ENCODE measurements at places on chromosomes 4 and X.

DNA sequence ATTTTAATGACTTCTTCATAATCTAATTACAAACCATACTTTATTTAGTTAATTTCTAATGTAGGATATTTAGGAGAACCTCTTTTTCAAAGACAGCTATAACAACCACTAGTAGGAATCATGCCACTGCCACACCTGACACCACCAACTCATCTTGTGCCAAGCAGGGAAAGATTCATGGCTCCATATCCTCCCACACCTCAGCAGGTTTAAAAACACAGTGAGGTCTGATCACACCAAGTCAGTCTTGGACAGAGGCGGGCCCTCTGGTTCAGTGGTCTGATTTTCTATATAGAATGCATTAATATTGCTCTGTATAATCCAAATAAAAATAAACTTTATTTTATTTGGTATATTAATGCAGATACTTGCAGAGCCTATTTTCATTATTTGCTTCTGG is 227.7 kb upstream of the TTC29 start:
- no peak for DNase-seq

GRCh38 chr4:176270669-176271068 is 1.6 kb upstream of the ASB5 start:
- peak; percentile 33 for DNase-seq

DNA sequence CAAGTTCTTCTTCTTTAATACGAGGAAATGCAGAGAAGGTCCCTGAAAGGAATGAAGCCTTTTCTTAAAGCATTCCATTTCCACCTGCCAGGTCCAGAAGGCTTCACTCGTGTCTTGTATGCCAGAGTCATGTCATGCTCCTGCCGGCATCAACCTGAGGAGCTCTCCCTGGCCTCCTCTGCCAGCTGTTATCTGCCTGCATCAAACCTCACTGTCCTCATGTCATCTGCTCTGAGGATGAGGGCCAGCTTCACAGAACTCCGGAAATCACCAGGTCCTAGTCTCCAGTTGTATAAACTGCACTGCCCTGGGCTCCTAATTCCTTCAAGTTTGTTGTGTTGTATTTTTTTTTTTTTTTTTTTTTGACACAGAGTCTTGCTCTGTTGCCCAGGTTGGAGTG is 20.0 kb upstream of the S100G start:
- no peak for DNase-seq

GRCh38 chr4:22241415-22241814 is 274.5 kb downstream of the ADGRA3 start:
- no peak for DNase-seq

GRCh38 chr4:87051121-87051713 is 116.4 kb downstream of the AFF1 start:
- DNase-seq = no peak

DNA sequence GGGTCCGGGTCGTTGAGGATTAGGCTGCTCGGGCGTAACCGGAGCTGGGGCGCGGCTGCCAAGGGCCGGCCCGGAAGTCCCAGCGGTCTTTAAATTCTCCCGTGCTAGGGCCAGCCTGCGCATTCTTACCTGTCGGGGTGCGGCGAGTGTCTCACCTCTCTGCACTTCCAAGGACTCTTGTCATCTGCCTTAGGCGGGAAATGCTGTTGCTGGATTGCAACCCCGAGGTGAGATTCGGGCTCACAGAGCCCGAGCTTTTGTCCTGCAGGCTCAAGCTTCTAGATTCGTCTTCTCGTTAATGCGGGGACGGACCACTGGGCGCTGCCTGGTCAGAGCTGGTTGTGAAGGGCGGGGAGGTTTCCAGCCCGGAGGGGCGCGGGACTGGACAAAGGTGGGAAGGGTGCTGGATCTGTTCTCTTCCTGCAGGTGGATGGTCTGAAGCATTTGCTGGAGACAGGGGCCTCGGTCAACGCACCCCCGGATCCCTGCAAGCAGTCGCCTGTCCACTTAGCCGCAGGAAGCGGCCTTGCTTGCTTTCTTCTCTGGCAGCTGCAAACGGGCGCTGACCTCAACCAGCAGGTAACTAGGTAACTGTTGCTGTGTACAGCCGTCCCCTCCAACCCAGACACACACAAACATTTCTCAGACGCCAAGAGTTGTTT is at the start of gene ANKRD37:
ANKRD37 (plus strand) TSS at position 118 of the 662 bp plus-strand sequence; CDS start at position 201, 83 bp downstream.
- no peak for DNase-seq

DNA sequence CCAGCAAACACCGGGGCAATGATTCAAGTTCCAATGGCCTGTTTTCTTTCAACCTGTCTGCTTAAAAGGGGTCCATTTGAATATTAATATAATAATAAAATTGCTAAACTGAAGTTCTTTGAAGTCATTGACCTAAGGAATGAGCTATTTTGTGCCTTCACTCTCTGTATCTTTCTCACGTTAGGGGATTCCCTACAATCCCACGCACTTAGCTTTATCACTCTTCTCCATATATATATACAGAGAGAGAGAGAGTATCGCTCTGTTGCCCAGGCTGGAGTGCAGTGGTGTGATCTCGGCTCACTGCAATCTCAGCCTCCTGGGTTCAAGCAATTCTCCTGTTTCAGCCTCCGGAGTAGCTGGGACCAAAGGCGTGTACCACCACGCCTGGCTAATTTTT is 83.9 kb upstream of the NWD2 start:
- no peak for DNase-seq

- no peak for DNase-seq
Measured at GRCh38 chr4:157824021-157824420, 348.8 kb downstream of the GASK1B start.

DNA sequence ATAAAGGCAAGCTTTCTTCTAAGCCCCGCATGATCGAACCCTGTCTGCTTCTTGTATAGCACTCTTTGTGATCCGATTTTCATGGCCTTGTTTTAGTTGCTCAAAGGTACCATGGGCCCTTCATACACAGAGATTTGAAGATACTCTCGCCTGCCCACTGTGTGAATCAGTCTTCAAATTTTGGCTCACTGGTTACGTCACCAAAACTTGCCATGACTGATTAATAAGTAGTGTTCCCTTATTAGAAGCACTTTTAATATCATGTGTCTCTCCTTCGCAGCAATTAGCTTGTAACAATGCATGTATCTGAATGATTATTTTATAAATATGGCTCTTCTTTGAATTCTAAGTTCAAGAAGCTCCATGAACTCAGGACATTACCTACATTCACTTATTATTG is 880.5 kb downstream of the STPG2 start:
- no peak for DNase-seq

DNA sequence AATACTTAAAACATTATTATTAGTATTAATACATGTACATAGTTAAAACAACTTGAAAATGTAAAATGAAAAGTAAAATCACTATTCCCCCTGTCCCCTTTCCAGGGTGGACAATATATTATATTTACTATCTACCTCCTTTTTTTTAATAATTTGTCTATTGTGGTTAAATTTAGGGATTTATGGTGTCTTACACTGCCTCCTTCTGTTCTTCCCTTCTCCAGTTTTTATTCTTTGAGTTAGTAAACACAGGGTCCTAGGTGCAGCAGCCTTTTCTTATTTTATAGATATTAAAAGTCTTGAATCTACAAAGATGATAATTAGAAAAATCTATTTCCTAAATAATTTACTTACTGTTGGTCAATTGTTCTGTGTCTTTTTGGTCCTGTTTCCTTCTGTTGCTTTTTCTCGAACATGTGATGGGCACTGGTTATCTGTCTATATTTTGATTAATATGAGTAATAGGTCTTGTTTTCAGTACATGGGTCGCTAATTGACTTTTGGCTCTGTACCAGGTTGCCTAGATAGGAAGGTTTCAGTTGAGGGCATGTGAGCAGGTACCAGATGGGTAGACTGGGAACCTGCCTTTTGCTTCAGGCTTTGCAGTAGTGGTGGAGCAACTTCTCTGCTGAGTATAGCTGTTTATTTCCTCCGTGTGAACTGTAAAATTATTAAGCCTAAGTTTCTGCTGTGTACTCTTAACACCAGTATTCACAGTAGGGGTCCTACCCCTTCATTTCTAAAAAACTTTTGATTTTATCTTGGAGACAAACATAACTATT is 1.1 kb downstream of the NUDT9 start:
- peak; percentile 22 for DNase-seq

- no peak for DNase-seq
Measured at GRCh38 chr4:10201381-10202223, 85.0 kb upstream of the WDR1 start.

DNA sequence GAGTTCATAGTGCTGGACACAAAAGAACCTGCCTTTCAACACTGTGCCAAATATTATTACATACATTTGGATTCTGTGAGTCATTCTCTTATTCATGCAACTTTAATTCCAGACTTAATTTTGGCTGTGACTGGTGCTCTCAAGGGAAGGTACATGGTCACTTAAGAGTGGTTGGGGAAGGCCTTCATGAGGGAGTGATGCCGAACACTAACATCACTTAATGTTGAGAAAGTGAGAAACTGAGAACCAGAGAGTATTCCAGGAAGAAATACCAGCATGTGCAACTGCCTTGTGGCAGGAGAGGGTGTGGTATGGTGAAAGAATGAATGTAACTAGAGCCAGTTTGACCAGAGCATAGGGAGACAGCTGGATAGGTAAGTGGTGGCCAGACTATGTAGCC is 41.5 kb upstream of the FHDC1 start:
- DNase-seq = no peak

DNA sequence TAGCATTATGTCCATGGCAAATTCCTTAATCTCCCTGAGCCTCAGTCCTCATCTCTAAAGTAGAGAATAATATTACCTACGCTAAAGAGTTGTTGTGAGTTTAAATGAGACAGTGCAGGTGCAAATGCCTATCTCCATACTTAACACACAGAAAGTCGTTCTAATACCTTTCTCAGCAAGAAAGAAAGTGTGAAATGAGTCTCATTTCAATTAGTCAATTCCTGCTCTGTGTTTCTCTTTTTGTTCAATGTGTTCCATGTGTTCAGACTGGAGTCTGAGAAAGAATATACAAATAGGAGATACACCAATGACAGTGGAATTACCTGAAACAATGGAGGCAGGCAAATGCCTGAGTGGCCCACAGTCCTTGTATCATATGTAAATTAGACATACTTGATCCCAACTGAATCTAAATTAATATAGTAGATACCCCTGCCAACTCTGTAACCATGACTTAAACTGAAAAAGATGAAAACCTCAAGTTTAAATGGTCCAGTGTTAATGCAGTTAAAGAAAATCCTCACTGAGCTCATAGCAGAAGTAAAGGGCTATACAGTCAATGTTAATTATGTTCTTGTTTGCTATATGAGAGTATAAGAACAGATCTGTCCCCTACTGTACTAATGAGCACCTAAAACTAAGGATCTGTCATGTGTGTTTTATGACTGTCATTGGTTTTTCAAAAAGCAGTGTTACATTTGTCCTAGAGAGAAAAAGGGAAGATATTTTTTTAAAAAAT is 68.2 kb downstream of the GPC3 start:
- no peak for DNase-seq

- DNase-seq = no peak
Measured at GRCh38 chr4:168248176-168248710, 70.3 kb downstream of the DDX60 start.

- DNase-seq = no peak
Measured at GRCh38 chr4:15104825-15105224, 102.5 kb downstream of the CPEB2 start.

DNA sequence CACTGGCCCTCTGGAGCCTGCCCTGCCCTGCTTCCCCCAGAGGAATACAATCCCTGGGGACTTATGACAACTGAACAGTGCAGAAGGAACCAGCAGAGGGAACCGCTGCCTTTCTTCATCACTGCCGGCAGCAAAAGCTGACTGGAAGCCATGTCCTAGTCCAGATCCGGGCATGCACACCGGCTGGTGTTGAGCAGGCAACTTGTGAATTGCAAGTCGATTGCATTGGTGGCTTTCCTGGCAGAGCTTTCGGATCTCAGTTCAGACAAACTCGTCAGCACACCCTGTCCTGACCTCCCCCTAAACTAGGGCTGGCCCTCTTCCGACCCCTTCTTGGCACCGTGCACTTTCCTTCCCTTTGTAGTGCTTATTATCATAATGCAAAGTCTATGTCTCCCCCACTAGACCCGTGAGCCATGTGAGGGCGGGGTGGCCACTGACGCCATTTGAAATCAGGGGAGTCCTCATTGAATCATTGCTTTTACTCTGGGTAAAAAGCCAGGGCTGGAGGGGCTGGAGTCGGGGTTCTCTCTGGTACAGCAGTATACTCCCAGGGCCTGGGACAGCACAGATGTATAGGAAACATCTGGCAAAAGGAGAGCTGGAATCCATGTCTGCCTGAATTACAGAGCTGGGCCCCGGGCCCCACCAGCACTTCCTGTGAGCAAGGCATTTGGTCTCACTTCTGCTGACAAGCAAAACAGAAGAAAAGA is 1.8 kb downstream of the ARHGAP4 start:
- peak; percentile 89 for DNase-seq

DNA sequence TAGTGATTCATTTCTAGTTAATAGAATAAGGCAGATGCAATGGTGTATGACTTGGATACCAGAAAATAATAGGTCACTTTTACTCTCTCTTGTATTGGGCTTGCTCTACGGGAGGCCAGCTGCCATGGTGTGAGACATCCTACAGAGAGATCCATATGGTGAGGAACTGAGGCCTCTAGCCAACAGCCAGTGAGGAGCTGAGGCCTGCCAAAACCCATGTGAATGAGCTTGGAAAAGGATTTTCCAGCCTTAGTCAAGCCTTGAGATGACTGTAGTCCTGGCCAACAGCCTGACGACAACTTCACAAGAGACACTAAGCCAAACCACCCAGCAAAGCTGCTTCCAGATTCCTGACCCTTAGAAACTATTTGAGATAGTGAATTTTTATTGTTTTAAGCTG is 1300.2 kb downstream of the RAPGEF2 start:
- DNase-seq = no peak

GRCh38 chr4:139606579-139607501 is 50.8 kb upstream of the SETD7 start:
- DNase-seq = no peak

DNA sequence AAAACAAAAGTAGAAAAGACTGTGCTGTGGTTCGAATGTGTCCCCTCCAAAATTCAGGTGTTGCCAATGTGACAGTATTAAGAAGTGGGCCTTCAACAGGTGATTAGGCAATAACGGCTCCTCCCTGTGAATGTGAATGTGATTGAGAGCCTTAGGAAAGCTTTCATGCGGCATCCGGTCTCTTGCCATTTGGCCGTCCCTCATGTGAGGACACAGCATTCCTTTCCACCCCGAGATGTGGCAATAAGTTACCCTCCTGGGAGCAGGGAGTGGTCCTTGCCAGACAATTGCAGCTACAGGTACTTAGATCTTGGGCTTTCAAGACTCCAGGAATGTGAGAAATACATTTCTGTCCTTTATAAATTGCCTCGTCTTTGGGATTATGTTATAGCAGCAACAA is 129.3 kb downstream of the CPEB2 start:
- DNase-seq = no peak

- DNase-seq = no peak
Measured at GRCh38 chrX:112734290-112734689, 54.6 kb upstream of the LHFPL1 start.

DNA sequence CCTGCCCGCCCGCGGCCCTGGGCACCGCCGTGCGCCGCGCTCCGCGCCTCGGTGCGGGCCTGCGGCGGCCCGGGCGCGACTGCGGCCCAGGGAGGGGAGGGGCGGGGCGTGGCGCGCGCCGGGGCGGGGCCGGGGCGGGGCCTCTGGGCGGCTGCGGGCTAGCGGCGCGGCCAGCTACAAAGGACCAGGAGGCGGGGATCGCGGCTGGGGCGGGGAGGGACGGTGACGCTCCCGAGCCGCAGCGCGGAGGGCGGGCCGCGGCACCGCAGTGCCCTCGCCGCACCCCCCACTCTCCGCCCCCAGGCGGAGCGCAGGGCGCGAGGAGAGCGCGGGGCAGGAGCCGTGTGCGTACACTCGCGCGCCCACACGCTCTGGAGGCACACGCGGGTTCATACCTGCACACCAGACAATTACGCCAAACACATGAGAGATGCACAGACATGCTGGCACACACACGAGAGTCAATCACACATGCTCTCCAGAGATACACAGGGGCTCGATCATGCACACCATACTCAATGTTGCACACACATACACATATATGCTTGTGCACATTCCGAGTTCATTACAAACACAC is at the start of gene CRMP1:
CRMP1 (minus strand) TSS at position 83 of the 577 bp plus-strand sequence. CDS start 117 bp downstream, outside the sequence.
- DNase-seq = peak; percentile 73
